ENCODE measurements at places on chromosomes 12 and 14.

DNA sequence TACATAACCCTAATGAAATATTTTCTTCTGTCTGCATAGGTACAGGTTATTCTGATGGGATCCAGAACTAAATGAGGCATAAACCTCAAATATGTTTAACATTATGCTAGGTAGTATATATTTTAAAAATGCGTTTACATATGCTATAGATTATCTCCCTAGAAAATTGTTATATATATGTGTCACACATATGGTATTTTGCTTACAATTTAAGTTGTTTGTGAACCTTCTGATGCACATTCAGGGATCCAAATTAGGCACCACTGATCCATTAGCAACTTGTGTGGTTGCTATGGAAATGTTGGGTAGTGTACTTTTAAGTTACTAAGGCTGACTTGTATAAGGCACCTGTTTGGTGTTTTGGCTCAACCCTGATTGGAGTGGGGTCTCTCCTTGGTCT, 456.7 kb downstream of the AEBP2 start:
- DNase-seq: no peak

DNA sequence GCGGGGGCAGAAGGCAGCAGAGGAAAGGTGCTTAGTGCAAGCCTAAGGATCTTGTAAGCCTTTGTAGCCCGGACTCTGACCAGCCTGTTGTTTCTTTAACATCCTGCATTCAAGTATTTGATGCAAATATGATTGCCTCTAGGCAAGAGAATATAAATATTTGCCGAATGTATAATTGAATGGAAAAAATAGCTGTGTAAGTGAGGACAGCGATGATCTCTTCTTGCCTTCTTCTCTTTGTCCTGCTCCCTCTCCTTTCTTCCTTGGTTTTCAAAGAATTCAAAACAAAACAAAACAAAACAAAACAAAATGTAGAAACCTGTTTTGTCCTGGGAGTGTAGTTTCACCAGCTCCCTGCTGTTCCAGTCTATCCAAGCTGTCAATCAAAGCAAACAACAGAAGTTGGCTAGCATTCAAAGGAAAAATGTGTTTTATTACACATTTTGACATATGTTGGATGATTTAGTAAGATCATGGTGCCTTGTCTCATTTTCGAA, 74.9 kb upstream of the CPM start:
- no peak for DNase-seq

DNA sequence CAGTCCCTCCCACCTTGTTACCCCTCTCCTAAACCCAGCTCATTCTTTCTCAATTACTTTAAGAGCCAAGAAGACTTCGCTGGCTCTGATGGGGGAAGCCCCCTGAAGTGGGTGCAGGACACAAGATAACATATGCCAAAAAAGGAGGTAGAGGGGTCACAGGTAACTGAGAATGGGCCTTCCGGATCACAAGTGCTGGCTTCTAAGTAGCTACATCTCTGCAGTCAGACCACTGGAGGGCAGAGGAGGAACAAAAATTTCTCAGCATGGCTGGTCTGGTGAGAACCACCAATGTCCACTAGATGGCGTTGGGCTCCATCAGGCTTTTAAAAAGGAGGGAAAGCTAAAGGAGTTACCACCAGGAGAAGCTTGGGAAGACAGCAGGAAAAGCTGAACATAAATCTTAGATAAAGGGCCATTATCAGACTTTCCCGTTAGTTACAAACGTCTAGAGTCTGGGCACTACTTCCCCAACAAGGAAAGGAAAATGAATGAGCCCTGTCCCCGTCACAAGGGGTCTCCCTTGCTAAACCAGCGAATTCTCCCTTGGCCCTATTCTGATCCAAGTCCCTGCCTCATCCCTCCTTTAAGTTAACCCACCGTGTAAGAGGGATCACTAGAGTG, 11.6 kb upstream of the CDH24 start:
- DNase-seq: peak; percentile 91

DNA sequence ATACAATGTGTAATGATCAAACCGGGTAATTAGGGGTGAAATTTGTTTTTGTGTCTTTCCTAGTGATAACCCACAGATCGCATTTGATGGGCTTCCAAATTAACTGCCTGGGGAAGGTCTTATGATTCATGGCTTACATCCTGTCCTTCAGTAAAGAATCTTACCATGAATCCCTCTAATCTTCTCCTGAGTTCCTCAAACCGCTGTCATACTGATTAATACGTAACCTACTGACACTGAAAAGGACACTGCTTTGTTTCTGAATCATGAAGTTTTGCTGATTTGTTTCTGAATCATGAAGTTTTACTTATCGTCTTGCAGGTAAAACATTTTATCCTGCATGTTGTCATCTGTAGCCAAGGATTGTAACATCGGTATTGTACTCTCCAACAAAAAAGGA, 52.0 kb upstream of the CRY1 start:
- no peak for DNase-seq

DNA sequence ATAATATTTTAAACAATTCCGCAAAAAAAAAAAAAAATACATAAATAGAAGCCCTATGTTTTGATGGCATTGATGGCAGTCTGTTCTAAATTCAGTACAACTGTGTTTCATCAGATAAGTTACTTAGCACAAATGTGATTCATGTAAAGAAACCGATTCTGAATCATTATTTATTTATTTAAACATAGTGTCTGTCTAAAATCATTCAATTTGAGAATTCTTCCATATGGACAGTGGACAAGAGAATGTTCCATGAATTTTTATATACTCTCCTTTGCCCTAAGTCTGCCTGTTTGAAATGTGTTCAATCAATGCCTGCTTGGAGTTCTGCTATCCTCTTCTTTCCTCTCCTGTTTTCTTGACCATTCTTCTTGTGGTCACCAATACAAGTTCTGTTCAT, 126.5 kb downstream of the PDE3A start:
- no peak for DNase-seq

DNA sequence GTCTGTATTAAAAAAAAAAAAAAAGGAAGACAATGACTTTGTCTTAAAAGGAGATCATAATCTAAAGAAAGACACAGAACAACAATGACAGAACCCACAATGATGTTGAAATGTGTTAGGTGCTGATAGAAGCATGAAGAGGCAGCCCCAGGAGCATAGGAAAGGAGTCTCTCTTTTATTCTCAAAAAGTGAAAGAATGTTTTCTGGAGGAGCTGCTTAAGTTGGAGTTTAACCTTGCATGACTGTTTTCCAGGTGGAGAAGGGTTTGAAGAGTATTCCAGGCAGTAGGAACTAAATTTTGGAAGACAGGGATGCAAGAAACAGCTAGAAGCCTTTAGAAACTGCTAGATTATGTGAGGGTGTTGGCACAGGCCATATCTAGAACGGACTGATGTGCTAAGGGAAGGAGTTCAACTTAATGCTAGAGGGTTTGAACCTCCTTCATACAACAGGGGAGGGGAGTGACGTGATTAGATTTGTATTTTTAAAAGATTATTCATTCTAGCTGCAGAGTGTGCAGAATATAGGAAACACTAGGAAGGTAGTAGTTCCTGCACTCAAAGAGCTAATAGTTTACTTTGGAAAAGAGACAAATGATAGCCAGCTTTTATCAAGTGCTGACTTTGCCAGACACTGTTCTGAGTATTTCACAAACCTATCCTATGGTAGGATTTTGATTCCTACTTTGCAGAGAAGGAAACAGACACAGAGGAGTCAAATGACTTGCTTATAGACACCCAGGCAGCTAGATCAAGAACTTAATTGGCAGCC, 4.6 kb upstream of the RPL6 start:
- DNase-seq: no peak

DNA sequence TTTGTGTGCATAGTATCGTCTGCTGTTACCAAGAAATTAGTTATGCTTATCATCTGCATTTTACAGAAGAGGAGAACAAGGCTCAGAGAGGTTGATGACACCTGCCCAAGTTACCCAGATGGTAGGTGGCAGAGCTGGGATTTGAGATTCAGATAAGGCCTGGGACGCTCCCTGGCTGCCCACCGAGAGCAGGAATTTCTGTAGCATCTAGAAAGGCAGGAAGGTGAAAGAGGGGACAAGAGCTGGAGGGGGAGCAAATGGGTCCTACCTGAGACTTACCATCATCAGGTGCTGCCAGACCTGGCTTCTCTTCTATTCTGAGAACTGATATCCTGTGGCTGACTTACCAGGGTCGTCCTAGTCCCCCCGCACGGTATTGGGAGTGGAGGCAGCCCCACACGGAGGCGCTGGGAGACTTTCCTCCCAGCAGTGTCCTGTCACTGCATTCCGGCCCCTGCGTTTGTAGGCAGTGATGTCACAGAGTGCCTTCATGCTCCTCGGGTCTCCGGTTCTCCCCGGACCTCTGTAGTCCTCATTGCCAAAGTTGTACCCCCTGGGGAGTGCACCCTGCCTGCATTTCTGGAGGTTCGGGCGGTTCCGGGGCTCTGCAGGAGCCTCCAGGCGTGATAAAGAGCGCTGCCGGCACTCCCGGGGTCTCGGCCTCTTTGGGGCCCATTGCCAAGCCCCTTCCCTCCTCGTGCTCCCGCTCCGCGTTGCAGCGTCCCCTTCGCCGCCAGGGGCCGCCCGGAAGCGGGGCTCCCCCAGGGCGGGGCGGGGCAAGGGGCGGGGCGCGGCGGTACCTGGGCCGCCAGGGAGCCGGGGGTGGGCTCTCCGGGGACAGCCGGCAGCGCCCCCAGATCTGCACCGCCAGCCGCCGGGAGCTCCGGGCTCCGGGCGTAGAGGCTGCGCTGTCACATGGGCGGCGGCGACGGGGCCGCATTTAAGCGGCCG, at the start of gene CABP1:
TSS of gene CABP1 (plus strand) at position 856 of the 951 bp plus-strand sequence. CDS start at position 916, 60 bp downstream.
- DNase-seq: peak; percentile 87

- DNase-seq: peak; percentile 70
Observed at GRCh38 chr14:50062438-50063085, 53.8 kb downstream of the VCPKMT start.

GRCh38 chr12:126040307-126040706, 975.1 kb downstream of the AACS start:
- DNase-seq: no peak

DNA sequence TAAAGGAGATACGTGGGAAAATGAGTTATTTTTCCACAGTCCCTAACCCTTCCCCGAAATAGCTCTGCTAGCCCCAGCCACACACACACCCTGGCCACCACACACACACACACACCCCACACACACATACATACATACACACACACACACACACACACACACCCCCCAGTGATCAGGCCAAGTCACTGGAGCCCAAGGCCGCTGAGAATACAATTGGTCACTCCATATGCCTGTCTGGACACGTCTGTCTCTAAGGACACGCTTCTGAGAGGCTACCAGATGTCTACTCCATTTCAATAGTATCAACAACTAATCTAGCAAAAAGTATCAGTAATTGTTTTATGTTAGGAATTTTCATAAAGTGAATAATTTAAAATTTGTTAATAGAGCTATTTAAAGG, 13.0 kb upstream of the DIABLO start:
- no peak for DNase-seq

DNA sequence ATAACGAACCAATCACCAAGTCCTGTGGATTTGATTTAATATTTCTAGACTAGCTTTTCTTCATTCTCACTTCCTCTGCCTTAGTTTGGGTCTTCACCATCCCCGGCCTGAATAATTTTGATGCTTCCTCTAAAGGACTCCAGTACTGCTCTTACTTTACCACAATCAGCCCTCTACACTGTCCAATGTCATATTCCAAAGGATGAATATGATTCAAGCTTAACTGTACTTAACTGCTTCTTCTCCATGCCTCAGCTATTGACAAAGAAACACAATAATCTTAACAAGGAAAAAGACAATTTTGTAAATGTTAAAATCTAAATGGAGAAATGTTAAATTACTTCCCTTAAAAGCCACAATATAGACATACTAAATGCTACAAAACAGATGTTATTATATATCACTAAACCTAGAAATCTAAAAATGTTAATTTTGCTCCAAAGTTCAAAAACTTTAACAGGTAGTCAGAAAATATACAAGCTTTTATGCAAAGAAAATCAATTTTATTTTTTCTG, 70.2 kb downstream of the STXBP6 start:
- peak; percentile 11 for DNase-seq

GRCh38 chr14:66421990-66422946, 63.9 kb upstream of the CCDC196 start:
- no peak for DNase-seq

DNA sequence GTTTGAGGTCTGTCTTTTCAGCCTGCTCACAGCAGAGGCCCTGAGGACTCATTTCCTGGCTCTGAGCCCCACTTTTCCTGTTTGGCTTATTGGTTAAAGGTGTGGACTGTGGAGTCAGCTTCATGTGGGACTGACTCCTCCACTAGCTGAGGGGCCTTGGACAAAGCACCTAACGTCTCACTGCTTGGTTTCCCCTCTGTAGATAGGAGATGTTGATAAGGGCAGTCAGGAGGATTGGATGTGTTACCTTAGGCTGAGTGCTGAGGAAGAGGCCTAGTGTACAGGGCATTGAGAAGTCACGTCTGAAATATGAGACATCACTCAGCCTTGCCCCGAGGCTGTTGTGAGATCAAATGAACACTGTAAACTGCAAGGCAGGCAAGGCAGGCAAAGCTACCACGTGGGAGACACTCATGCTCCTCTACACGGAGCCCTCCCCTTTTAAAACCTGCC, 27.1 kb upstream of the TCL1A start:
- DNase-seq: no peak

Data from GM10248 (cell line).